ENCODE measurements at places on chromosomes 7 and 10. TPM values are rescaled to one million over a fixed set of nuclear protein-coding genes. Genes with fewer than 3 reads are reported as not detected.
A peak's percentile ranks its signal among the peaks of the same experiment; 100 is the strongest.

Gene MAP3K8
- total RNA-seq, result 19.3 TPM

Gene HMX2
- not detected for total RNA-seq

Gene CALCR
- not detected for total RNA-seq

Gene INTS15
- total RNA-seq, result 16.3 TPM

DNA sequence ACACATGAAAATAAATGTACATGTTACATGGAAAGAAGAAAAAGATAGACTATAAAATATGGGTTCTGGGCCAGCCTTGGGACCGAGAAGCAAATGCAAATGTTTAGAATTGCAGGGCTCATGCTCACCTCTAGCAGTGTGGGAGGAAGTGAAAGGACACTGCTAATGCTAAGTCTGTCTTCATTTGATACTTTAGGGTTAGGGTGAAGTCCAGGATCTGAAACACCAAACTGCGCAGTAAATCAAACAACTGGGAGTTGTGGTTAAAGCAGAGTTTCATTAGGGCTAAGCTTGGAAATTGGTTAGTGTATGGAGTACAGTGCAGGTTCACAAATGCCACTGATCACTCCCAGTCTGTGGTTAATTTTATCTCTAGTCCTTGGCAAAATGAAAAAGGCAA is 73.2 kb upstream of the PDK4 start:
- no peak for DNase-seq

GRCh38 chr7:57201021-57201894 is 69.0 kb upstream of the ZNF479 start:
- no peak for DNase-seq

GRCh38 chr10:76185471-76186301 is 754.3 kb downstream of the LRMDA start:
- DNase-seq, result no peak

DNA sequence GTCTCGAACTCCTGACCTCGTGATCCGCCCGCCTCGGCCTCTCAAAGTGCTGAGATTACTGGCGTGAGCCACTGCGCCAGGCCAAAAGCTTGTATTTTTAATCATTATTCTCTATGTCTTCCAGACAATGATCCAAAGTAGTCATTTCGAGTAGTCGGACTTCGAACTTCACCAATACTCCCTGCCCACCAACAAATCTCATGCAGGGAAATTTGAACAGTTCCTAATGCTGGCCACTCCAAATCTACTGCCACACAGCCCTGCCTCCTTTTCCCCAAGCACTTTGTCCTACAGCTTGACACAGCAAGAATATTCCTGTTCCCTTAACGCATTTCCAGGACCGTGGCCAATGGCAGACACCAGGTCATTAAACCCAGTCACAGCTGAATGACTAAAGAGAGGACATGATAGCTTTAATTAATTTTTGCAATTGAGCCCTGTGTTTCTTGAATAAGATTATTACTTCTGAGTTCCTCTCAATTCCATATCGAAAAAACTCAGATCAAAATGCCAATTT is 142.3 kb upstream of the NRP1 start:
- no peak for DNase-seq

- DNase-seq, result no peak
Measured at GRCh38 chr10:127872011-127872761, 20.6 kb downstream of the CLRN3 start.

- no peak for DNase-seq
Measured at GRCh38 chr7:115227473-115228235, 305.8 kb downstream of the MDFIC start.

DNA sequence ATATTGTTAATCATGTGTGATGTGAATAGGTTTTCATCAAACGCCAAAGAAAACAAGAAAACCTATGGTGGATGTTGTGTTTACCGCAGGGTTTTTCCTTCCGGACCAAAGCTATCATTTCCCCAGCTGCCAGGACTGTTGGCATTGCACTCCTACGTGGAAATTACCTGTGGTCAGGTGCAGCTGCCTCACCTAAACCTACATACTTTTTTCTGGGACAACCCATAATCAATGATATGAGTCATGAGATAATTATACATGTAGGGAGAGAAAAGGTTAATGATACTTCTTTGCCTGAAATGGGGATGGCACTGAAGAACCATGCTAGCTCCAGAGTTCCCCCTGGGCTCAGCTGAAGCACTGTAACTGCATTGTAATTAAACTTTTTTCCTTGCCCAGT is 223.6 kb upstream of the SEMA3E start:
- no peak for DNase-seq

- DNase-seq, result no peak
Measured at GRCh38 chr7:21368317-21368716, 59.6 kb upstream of the SP4 start.

DNA sequence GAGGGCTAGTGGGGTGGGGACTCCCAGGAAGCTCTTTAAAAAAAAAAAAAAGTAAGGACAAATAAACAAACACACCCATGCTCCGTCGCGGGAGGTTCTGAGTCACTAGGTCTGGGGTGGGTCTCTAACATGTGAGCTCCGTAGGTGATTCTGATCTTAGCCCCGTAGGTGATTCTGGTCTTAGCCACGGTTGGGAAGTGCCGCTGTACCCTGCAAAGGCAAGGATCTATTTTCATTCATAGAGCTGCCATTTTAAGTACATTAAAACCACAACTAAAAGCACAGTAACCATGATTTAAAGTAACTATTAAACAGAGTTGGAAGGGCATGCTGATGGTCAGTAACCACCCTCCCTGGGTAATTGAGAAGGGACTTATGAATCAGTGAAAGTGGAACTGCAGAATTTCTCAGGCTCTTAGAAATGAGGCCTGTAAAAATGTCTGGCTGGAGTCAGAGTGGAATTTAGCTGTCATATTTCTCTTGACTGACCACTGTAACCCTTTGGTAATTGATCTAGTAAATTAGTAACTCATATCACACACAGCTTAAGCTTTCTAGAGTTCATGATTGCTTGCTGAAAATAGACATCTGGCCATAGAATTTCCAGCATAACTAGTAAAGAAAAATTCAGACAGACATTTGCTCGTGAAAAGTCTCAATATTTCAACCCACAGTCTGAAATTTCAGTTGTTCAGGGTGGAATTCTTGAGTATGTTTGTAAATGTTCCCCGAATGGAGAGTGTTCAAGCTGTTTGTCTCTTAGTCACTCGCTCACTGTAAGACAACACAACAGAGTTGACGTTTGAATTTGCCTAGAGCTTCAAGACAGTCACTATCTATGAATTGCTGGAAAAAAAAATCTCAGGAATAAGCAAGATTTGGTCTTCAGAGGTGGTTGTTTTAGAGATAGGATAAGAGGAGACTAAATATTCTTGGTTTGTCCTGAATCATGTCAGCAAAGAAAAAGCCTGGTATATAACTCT is 34.2 kb upstream of the TCF7L2 start:
- peak; percentile 58 for DNase-seq

DNA sequence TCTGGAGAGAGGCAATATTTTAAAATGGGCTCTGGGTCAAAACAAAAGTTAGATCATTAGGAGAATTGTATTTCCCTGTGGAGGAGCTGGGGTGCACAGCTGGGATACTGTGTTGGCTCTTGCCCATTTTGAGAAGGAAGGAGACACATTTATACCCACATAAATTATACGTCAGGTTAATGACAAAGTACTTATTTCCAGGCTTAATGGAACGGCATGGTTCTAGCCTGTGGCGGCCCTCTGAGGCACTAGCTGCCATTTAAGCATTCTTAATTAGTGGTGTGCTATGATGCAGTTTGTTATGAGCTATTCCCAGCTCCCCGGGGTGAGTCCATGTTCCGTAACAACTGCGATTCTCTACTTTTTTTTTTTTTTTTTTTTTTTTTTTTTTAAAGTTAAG is 193.5 kb downstream of the SEC23IP start:
- no peak for DNase-seq

GRCh38 chr10:113006656-113007342 is 56.8 kb downstream of the TCF7L2 start:
- no peak for DNase-seq

DNA sequence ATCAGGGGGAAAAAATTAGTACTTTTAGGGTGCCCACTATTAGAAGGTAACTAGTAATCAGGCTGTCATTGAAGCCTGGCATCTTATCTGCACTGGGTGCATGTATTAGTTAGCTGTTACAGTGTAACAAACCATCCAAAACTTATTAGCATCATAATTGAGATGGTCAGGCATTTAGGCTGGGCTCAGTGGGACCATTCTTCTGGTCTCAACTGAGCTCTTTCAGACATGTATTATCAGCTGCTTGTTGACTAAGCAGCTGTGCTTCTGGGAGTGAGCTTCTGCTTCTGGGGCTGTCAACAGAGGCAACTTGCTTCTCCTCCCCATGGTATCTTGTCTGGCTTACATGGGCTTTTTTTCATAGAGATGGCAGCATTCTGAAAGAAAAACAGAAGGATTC is 154.0 kb upstream of the ZNF92 start:
- DNase-seq, result no peak

- DNase-seq, result no peak
Measured at GRCh38 chr10:121811386-121811785, 116.4 kb downstream of the ATE1 start.

DNA sequence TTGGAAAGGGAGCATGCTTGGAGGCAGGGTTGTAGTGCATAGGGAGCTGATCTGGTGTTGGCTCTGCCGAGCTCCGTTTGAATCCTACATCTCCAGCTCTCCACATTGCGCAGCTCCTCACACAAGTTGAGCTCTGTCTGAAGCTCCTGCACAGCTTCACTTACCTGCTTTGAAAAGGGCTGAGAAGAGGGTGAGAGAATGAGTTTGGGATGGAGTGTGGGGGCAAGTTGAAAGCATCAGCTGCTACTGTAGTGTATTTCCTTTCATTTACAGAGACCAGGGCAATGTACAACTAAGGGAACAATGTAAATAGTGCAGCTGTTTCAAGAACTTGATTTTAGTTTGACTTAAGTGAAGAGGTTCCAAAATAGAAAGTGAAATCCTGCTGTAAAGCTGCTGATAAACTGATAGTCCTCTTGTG is 88.5 kb downstream of the VTI1A start:
- DNase-seq, result peak; percentile 26

DNA sequence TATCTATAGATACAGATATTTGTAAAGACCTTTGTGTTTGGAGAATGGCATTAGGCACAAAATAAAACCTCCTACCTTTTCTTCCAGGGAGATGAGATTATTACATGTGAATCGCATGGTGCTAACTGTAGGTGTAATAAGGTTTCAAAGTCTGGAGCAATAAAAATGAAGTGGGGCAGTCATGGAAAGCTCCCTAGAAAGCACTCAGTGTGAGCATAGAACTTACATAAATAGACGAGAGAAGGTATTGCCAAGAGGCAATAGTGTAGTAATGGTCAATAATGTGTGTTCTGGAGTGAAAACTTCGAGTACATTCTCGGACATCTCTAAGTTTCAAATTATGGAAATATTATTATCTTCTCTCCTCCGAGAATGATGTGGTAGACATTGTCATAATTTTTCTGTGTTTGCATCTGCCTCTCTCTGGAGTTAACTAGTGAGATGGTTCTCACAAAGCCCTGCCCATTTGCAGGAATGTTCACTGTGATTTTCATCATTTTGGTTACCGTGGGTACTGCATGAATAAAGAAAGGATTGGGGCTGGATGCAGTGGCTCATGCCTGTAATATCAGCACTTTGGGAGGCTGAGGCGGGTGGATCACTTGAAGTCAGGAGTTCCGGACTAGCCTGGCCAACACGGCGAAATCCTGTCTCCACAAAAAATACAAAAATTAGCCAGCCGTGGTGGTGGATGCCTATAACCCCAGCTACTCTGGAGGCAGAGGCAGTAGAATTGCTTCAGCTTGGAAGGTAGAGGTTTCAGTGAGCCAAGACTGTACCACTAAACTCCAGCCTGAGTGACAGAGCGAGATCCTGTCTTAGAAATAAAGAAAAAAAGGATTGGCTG is 10.6 kb downstream of the VIM start:
- no peak for DNase-seq

DNA sequence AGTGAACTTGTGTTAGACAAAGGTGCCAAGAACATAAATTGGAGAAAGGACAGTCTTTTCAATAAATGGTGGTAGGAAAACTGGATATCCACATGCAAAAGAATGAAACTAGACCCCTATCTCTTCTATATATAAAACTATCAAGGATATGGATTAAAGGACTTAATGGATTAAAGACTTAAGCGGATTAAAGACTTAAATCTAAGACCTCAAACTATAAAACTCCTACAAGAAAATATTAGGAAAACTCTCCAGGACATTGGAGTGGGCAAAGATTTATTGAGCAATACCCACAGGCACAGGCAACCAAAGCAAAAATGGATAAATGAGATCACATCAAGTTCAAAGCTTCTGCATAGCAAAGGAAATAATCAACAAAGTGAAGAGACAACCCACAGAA is 242.9 kb upstream of the MEOX2 start:
- DNase-seq, result no peak

DNA sequence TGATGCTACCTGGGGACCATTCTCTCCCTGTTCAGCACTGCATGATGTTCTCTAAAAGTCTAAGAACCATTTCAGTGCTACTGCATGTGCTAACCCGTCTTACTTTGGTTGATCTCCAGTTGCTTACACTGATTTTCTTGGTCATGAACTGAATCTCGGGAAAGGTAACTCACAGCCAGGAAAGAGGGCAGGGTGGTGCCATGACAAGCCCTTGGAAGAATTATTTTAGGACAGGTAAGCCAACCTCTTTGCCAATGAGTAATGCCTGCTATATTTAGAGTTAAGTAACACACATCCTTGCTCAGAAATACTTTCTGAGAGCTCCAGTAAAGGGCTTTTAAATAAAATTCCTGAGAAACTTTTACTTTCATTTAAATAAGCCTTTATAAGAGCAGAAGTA is 126.7 kb downstream of the ARL4A start:
- DNase-seq, result no peak

GRCh38 chr7:96827701-96828100 is 118.1 kb upstream of the SEM1 start:
- no peak for DNase-seq

DNA sequence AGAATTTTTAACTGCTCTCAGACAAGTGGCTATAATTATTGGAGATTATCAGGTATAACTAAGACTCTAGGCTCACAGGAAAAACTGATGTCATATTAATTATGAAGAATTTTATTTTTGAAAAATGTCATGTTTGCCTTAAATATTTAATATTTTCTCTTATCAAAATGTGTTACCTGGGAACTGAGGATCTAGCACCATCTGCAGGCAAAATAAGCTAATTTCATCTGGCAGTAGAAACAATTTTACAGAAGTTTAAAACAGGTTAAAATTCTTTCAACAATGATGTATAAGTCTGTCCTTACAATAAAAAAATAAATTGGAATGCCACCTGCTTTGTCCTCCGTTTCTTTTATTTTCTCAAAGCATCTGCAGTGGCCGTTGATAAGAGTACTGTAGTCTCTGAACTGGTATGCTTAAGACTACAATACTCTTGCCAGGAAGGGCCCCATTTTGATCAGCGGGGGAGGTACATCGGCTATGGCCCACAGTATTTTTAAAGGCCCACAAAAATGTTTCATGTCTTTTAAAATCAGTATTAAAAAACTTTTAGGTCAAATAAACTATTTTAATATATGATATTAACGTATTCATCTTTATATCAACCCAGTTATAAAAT is 81.3 kb downstream of the VWDE start:
- peak; percentile 3 for DNase-seq

DNA sequence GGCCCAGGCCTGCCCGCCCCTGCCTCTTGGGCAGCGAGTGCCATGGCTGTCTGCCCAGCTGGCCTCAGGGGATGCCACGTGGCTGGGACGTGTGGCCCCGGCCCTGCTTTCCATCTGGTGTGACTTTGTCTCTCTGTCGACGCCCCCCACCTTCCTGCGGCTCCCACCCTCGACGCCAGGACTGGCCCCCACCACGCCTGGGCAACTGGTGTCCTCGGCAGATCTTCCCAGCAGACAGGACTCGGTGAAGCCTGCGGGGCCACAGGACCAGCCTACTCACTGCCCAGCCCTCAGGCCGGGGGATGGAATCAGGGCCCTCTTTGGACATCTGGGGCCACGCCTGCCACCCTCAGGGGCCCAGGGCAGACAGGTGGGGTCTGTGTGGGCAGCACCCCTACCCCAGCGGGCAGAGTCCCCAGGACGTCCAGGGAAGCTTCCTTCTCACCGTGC is 55.1 kb downstream of the UNCX start:
- no peak for DNase-seq
